ENCODE measurements at places on chromosomes 7 and 10. TPM values are rescaled to one million over a fixed set of nuclear protein-coding genes. Genes with fewer than 3 reads are reported as not detected.

Gene LRRC72
- not detected for total RNA-seq

Gene SLC13A4
- total RNA-seq, result 3.0 TPM

Gene CPA5
- total RNA-seq, result not detected

Gene PTPRZ1
- total RNA-seq, result 56.2 TPM

Gene DNAJC12
- 0.16 TPM for total RNA-seq

Gene CYCS
- total RNA-seq, result 146 TPM

Gene ZSCAN25
- 9.6 TPM for total RNA-seq

Gene FAM131B
- 0.44 TPM for total RNA-seq

Gene TPK1
- 2.0 TPM for total RNA-seq

Gene RGR
- total RNA-seq, result not detected

Gene TMEM176B
- 4.2 TPM for total RNA-seq

Gene CYP3A7
- not detected for total RNA-seq

Gene HMX2
- not detected for total RNA-seq

Gene ZNF722
- not detected for total RNA-seq

Gene SEMA3A
- 0.56 TPM for total RNA-seq

Gene HTR5A
- total RNA-seq, result not detected

Gene CASTOR2
- total RNA-seq, result 3.4 TPM

Gene TUBB8
- not detected for total RNA-seq

Gene MOSPD3
- total RNA-seq, result 23.2 TPM

Gene CALN1
- 0.24 TPM for total RNA-seq

Gene ELFN1
- total RNA-seq, result 0.68 TPM

Gene PTER
- total RNA-seq, result 9.7 TPM

Gene OSBPL3
- 16.1 TPM for total RNA-seq

Gene KLLN
- 0.60 TPM for total RNA-seq

Gene LLCFC1
- not detected for total RNA-seq

Gene CFTR
- total RNA-seq, result 0.60 TPM

Gene PSD
- 2.0 TPM for total RNA-seq

Gene GIMAP8
- total RNA-seq, result 1.6 TPM

Gene RARRES2
- 7.5 TPM for total RNA-seq

Gene SLC39A12
- 0.08 TPM for total RNA-seq

Gene PPP1R9A
- 0.36 TPM for total RNA-seq

Gene GNAT3
- total RNA-seq, result not detected

Gene RAMP3
- 7.8 TPM for total RNA-seq

Gene PDGFA
- 4.1 TPM for total RNA-seq

Gene UNC5B
- total RNA-seq, result 37.0 TPM

Gene DNAJB12
- 21.6 TPM for total RNA-seq

Gene LEP
- total RNA-seq, result 0.12 TPM

Gene ANKRD22
- 32.9 TPM for total RNA-seq

Gene TRIL
- 2.9 TPM for total RNA-seq

Gene NAT16
- not detected for total RNA-seq

Gene INMT
- 1.5 TPM for total RNA-seq

Gene KLHL7
- total RNA-seq, result 18.1 TPM

Gene RELN
- 0.52 TPM for total RNA-seq

Gene TAS2R5
- total RNA-seq, result 1.0 TPM

Gene ANK3
- total RNA-seq, result 39.1 TPM

Gene ADARB2
- total RNA-seq, result 0.20 TPM

Gene ARHGAP22
- 1.6 TPM for total RNA-seq

Gene MUC12
- 0.16 TPM for total RNA-seq

Gene EGFR
- total RNA-seq, result 101 TPM

Gene SLC25A13
- total RNA-seq, result 12.0 TPM

Gene GRID2IP
- 0.12 TPM for total RNA-seq

Gene LRMDA
- 1.8 TPM for total RNA-seq

Gene MRPL43
- total RNA-seq, result 72.7 TPM

Gene STEAP1B
- 2.0 TPM for total RNA-seq

Measured in esophagus mucosa (tissue), 1 donor.